ENCODE measurements at places on chromosomes 13 and 19.
A peak's percentile ranks its signal among the peaks of the same experiment; 100 is the strongest.

DNA sequence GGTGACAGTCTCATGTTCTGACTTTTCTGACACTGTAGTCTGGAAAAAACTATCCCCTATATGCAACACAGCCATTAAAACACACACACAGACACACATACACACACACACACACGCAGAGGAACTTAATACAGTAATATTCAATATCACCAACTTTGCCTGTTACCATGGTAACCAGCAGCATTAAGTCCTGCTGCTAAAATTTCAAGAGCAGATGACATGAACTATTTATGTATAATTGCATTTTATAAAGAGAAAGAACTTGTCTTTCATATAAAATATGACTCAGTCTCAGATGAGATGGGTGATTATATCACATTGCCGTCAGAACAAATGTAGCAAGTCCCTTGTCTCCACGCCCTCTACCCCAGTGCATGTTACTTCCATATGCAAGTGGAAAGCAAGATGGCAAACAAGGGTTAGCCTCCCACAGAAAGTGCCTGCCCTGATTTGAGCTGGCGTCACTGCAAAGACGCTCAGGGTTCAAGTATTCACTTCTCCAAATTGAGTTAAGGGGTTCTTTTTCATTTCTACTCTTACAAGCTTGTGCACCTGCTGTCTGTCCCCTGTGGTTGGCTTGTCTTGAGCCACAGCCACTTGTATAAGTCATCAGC is 576.8 kb downstream of the UQCRFS1 start:
- no peak for DNase-seq

DNA sequence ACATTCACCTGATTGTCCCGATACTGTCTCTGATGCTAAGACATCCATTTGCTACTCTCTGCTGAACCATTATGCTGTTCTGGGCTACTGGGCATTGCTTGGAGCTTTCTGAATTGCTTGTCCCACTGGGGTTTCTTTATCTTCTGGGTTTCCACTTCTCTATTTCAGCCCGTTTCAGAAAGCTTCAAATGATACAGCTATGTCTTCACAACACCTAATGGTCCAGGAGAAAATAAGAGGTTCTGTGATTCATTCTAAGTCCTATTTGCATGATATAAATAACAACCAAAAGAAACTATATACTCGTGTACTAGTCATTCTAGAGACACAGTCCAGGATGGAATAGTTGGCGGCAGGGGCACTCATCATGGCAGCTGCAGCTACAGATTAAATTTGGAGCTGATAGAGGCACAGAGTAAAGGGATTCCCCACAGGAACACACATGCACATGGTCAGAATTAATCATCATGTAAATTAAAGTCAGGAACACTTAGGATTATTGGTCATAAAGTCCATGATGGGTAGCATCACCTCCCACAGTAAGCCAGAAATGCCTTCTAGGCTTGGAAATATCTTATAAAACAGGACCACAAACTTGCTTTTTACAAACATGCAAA is 33.3 kb upstream of the SCEL start:
- DNase-seq, result no peak

DNA sequence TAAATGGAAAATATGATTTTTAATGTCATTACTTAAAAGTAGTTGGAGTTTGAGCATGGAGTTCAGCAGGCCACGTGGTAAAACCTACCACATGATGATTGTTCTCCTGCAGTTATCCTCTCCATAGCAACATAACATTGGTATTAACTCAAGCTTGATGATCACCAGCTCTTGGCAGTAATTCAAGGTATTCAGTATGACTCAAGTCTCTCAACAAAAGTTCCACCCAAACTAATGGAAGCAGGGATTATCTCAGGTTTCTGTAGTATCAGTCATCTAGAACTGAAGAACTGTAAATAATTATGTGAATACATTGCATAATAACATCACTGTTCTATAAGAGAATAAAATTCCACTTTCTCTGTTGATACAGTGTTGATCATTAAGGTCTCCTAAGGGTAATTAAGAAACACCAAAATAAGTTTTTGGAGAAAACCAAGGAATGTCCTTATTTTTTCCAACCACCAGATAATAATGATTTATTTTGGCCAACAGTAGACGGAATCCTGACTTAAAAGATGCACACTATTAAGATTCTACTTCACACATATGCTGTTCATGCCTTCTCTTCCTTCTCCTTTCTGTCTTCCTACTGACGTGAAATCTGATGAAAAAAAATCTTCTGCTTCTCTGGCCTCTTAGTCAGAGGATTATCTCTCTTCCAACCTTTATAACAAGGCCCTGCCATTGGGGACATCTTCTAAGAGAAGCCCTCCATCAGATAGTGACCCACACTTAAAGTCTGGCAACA is 1092.3 kb downstream of the EFNB2 start:
- DNase-seq, result peak; percentile 97

- no peak for DNase-seq
Measured at GRCh38 chr19:46610851-46611770, 10.0 kb downstream of the CALM3 start.

- DNase-seq, result peak; percentile 14
Measured at GRCh38 chr19:56273563-56274117, 1.1 kb downstream of the EDDM13 start.
